ENCODE measurements at places on chromosomes 4 and X.

- no peak for DNase-seq
Observed at GRCh38 chr4:129371065-129371464, 275.1 kb downstream of the C4orf33 start.

DNA sequence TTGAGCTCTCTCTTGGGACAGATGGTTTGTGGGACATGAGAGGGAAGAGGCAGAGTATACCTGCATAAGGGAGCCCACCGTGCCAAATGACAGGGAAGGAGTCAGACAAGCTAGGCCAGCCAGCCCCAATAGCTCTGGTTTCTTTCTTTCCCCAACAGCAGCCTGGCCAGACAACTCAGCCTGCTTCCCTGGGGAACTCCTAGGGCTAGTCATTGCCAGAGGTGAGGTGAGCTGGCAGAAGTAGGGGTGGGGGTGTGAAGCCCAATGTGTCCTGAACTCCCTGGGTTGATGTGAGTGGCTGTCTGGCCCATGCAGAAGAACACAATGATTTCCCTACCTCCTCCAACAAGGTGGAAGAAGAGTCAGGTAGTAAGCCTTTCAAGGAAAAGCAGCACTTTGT, 135.5 kb downstream of the AMMECR1 start:
- no peak for DNase-seq

DNA sequence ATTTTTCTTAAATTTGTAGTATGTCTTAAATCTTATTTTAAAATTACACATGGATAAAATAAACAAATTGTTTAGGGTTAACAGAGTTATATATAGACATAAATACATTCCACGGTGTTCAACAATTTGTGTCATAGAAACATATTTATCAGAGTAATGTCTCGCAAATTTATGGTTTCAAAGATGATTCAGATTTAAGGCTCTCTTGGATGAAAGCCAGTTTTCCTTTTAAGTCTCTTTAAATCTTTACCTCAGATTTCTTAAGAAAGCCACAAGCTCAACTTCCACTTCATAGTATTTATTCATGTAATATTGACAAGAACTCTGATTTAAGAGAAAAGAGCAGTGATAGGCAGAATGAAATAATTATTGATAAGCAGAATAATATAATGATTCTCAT, 1254.8 kb upstream of the ADGRL3 start:
- no peak for DNase-seq

GRCh38 chrX:139125916-139126315, 404.6 kb upstream of the F9 start:
- no peak for DNase-seq

DNA sequence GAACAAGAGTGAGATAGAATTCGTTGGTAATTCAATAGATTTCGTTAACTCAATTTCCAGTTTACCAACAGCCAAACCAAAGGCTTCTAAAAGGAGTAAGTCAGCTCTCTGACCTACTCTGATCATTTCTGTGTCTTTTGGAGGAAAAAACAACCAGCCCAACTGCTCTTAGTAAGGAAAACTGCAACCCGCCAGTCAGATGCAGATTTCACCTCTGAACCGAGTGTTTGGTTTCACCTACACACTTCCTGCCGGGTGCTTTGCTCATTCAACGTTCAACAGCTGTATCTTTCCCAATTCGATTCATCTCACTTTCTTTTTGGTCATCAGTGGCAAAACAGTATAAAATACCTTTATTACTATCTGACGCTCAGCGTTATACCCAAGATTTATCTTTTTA, 24.5 kb downstream of the TMSB4X start:
- peak; percentile 85 for DNase-seq

- no peak for DNase-seq
Observed at GRCh38 chrX:149495573-149496071, 9.5 kb downstream of the IDS start.

- no peak for DNase-seq
Observed at GRCh38 chr4:53015681-53016080, 153.6 kb downstream of the RASL11B start.

GRCh38 chrX:3743801-3744439, 30.5 kb upstream of the PRKX start:
- peak; percentile 82 for DNase-seq

DNA sequence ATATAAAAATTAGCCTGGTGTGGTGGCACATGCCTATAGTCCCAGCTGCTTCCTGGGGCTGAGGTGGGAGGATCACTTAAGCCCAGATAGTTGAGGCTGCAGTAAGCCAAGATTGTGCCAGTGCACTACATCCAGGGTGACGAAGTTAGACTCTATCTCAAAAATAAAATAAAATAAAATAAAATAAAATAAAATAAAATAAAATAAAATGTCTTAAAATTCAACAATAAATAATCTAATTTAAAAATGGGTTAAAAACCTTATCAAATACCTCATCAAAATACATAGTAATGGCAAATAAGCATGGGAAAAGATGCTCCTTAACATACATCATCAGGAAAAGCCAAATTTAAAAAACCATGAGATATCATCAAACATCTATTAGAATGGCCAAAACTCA, 760.2 kb upstream of the AGA start:
- no peak for DNase-seq

DNA sequence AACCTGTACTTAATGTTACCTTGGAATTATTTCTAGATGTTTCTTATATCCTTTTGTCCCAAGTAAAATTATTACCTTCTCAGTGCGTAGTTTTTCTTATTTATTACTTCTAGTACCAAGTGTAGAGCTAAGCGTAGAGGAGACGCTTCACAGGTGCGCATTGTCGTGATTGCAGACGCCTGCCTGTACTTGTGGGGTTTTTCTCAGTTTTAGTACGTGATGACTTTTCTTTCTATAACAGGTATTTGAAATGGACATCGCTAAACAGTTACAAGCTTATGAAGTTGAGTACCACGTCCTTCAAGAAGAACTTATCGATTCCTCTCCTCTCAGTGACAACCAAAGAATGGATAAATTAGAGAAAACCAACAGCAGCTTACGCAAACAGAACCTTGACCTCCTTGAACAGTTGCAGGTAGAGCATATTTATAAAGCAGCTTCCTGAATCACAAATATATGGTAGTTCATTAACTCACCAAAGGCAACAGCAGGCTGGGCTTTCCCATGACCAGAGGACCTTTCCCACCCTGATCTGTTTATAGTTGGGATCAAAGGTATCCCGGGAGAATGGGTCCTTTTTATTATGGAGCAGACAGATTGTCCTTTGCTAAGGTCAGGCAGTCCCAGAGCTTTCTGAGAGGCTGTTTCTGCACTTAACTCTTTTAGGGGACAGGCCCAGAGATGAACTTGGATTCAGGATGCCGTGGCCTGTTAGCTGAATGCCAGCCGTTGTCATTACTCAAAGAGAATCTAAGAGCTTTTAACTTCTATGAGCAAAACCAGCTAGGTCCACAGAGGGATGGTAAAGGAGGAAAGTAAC, 172.9 kb downstream of the PTTG2 start:
- no peak for DNase-seq

- DNase-seq, result no peak
Observed at GRCh38 chr4:187333151-187333550, 609.5 kb upstream of the FAT1 start.

DNA sequence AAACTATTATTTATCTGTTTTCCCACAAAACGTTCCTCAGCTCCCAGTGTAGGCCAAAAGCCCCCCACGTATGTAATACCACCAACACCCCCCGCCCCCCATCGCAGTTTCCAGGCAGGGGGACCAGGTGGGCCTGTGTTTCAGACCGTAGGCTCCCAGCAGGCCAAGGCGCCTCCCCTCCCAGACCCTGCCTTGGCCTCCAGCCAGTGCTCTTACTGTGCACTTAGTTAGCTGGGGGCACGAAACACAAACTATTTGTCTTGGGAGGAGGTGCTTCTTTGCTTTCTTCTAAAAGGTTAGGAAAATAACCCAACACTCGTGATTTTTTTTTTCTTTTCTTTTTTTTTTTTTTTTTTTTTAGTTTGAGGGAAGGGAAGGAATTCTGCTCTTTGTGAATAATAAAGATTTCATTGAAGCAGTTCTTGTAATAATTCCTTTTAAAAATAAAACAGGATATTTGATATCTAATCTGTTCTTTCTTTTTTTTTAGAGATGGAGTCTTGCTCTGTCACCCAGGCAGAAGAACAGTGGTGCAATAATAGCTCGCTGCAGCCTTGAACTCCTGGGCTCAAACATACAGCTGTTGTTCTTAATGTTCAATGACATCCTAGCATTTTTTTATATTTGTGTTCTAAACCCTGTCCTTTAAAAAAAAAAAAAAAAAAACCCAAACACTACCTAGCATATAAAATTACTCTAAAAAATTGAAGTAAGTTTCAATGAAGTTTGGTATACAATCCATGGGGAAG, 83.0 kb upstream of the CLDN34 start:
- no peak for DNase-seq

- DNase-seq, result peak; percentile 43
Observed at GRCh38 chrX:581720-582298, 48.8 kb upstream of the SHOX start.

- no peak for DNase-seq
Observed at GRCh38 chr4:128241425-128241913, 46.1 kb downstream of the PGRMC2 start.

DNA sequence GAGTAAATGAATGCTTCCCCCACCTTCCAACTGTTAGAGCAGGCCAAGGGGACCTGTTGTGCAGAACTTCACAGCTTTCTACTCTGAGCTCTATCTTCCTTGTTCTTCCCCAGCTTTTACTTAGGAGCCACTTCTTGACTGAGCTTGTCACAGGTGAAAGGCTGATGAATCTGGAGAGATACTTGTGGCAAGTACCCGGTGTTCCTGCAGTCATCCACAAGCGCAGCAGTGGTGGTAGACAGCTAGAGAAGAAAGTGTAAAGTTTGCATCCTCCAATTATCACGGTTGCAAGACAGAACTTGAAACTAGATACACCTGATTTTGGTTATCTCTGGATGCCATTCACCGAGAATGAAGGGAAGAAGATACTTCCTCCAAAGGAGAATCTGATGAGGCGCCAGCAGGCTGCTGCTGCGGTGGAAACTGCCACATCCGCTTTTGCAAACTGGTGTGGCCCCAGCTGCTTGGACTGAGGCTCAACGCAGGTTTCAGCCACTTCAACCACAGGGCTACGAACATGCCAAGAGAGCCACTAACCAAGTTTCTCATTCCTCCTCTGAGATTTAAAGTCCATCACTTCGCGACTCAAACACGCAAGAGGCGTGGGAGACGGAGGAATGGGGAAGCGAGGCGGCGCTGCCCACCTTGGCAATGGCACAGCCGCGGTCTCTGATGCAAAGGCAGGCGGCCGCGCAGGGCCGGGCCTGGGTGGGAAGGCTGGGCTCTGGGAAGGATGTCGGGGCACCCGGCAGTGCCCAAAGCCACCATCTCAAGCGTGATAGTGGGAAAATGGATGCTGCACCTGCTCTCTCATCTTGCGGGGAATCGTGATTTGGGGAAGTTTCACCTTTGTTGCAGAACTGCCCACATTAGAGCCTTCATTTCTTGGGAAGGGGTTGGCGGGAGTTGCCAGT, 1.3 kb upstream of the FHIP1A start:
- peak; percentile 72 for DNase-seq

DNA sequence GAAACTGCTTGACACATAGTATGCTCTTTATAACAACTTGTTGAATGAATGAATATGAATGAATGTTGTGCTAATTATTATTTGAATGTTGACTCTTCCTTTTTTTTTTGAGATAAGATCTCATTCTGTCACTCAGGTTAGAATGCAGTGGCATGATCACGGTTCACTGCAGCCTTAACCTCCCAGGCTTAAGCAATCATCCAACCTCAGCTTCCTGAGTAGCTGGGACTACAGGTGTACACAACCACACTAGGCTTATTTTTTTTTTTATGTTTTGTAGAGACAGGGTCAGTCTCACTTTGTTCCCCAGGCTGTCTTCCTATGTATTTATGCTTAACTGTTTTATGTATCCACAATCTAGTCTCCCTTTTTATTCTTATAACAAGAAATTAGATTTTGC, 114.7 kb upstream of the WDFY3 start:
- DNase-seq, result no peak

DNA sequence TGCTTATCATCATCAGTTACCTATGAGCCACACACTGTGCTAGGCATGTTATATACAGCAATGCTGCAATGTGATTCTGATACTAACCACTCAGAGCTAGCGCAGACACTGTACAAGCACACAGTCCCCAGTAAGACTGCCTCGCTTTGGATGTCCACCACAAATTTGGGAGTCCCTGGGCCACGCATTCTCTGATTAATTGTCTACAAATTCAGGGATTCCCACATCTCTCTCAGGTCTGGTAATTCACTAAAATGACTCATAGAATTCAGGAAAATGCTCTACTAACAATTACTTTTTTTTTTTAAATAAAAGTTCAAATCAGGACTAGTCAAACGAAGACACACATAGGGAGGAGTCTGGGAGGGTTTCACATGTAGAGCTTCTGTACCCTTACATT, 652.1 kb upstream of the AADAT start:
- DNase-seq, result no peak

DNA sequence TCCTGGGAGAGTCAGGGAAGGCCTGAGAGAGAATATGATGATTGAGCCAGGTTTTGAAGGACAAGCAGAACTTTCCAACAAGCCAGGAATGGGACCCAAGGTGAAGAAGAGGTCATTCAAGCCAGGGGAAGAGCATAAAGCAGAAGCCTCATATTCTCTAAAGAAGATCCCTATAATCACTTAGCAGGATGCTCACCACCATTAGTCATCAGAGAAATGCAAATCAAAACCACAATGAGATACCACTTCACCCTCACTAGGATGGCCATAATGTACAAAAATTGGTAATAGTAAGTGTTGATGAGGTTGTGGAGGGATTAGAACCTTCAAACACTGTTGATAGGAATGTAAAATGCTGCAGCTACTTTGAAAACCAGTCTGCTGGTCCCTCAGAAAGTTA, 20.5 kb upstream of the SUPT20HL1 start:
- no peak for DNase-seq

DNA sequence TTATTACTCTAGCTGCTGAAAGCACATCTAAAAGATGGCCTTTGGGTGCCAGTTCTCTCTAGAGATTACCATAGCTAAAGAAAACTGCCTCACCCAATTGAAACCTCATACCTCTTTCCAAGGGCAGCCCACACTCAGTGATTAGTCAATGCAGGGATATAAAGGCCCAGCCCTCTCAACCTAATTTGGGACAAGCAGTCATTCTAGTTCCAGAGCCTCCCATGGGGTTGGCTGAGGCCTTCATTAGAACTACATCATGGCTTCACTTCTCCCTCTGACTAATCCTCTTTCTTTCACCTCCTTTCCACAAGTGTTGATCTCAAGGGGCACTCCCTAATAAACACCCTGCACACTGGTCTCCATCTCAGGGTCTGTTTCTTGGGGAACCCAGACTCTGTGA, 38.5 kb upstream of the C1GALT1C1 start:
- no peak for DNase-seq
